ENCODE measurements at places on chromosomes 1 and 21. TPM values are rescaled to one million over a fixed set of nuclear protein-coding genes. Genes with fewer than 3 reads are reported as not detected.

Gene CLIC6
- 3.7 TPM for polyA plus RNA-seq

DNA sequence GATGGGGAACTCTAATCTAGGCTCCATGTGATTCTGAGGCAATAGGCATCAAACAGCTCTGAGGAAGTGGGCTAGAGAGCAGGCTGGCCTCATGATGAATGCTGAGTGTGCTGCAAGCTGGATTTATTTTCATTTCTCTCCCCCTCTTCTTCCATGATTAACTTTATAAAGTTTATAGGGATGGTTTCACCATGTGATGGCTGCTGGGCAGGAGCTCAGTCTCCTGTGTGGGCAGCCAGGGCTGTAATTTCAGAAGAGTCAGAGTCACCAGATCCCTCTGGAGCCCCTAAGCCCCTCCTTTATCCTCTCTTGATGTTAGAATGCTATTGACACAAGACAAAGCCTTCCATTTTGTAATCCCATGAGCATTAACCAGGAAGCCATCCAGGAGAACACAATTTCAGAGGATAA, 143.6 kb downstream of the CNIH3 start:
- no peak for DNase-seq

DNA sequence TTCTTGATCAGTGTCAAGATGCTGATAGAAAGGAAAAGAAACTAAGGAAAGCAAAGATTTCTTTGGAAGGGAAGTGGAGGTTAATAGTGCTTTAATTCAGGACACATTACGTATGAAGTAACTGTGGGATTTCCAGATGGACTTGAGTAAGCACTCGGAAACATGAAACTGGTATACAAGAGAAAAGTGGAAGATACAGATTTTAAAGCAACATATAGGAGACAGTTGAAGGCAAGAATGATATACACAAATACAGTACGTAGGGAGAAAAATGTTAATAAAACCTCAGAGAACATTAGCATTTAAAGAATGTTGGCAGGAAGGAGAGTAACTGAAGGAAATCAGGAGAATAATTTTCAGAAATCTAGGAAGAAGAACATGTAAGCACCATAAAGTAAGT, 730.9 kb upstream of the ADGRL2 start:
- no peak for DNase-seq

GRCh38 chr21:36509973-36510664, 30.2 kb upstream of the CLDN14 start:
- DNase-seq: peak; percentile 50

DNA sequence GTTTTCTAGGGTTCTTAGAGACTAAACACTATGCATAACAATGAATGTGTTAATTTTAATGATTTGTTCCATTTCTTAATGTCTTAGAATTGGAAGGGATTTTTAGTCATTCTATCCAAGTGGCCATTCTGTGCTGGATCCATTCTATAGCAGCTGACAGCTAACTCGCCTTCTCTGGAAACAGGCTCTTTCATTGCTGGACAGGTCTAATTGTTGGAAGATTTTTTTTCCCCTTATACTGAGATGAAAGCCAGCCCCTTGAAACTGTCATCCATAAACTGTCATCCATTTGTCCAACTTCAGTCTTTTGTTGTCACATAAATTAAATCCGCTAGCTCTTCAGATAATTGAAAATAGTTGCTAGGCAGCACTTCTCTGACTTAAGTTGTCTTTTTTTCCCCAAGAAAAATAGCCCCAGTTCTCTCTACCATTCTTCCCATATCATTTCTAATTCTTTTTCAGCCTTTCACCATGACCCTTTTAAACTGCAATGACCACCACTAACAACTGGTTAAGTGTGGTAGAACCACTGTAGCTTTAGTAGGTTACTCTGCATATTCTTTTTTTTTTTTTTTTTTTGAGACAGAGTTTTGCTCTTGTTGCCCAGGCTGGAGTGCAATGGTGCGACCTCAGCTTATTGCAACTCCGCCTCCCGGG, 19.7 kb downstream of the AK4 start:
- DNase-seq: no peak

GRCh38 chr21:19181604-19182140, 778.1 kb upstream of the TMPRSS15 start:
- no peak for DNase-seq

DNA sequence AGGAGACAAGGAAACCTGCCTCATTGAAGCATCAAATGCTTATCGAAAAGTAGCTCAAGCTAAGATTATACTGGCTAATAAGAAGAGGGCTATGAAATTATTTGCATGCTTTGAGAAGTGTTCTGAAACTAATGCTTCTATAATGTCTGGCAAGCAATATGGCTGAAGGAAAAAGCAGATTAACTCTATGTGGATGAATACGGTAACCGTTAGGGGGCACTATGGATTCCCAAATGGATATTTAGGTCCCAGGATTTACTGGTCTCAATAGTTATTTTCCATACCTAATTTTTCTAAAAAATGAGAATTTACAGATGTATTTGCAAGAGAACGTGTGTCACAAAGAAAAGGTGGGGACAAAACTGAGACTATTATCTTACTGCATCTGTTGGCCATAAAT, 34.6 kb upstream of the RRP15 start:
- DNase-seq: no peak

Gene PEX10
- polyA plus RNA-seq: 21.0 TPM

DNA sequence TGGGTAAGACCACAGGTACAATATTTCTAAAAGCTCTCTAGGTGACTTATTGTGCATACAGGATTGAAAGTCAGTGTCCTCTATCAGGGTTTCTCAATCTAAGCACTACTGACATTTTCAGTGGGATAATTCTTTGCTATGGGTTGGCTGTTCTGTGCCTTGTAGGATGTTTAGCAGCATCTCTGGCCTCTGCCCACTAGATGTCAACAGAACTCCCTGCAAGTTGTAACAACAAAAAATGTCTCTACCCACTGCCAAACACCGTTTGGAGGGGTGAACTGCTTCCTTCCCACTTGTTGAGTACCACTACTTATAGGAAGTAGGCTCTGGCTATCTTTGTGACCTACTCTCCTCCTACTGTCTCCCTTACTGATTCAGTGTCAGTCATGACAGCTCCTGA, 90.1 kb upstream of the ZRANB2 start:
- DNase-seq: no peak

GRCh38 chr1:67752306-67752705, 67.3 kb downstream of the GADD45A start:
- DNase-seq: no peak

- DNase-seq: no peak
Measured at GRCh38 chr1:972726-973458, 6.6 kb downstream of the PLEKHN1 start.

- peak; percentile 32 for DNase-seq
Measured at GRCh38 chr1:117067533-117068370, 7.6 kb downstream of the TTF2 start.

DNA sequence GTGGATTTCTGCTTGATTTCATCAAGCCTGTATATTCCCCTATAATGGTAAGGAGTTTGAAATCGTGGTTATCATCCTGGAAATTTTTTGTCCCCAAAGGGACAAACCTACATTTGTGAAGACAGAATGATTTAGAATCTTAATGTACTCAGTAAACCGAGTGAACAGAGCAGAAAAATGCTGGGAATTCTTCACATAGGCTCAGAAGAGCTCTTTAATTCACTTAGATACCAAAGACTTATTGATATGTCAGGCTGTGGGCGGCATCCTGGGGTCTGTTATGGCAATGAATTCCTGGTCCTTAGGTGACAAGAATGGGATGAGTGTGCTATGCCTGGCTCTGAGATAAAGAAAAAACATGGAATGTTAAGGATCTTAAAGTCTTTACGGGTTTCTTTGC, 74.9 kb downstream of the ROR1 start:
- DNase-seq: no peak

Gene TSACC
- polyA plus RNA-seq: 0.62 TPM

Gene CDK18
- 20.1 TPM for polyA plus RNA-seq

DNA sequence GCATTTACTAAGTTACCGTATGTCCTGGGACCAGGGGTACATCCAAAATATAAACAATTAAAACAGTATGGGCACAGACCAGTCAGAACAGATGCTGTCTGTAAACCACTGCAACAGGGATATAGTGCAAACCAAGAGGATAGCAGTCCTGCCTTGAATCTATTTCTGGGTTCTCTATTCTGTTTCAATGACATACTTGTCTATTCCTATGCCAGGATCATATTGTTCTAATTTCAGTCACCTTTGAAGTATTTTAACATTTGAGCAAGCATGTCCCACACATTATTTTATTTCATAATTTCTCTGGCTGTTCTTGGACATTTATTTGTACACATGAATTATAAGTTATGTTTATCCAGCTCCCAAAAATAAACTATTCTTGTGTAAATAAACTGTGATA, 28.2 kb upstream of the SYDE2 start:
- no peak for DNase-seq

DNA sequence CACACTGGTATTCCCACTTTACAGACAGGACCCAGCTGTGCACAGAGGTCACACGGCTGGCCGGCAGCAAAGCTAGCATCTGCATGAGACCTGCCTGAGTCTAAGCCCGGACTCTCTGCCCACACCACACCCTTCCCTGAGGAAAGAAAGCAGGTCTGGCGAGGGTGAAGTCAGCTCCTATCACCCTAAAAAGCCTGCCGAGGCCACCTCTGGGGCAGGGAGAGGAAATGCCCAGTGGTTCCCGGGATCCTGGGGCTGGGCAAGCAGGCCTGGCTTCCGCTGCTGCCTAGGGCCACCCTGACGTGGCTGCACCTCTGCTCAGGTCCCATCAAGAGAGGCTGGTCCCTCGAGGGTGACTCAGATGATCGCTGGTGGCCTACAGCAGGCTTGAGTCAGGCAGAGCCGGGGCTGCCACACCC, 42.2 kb downstream of the RAP1GAP start:
- no peak for DNase-seq

DNA sequence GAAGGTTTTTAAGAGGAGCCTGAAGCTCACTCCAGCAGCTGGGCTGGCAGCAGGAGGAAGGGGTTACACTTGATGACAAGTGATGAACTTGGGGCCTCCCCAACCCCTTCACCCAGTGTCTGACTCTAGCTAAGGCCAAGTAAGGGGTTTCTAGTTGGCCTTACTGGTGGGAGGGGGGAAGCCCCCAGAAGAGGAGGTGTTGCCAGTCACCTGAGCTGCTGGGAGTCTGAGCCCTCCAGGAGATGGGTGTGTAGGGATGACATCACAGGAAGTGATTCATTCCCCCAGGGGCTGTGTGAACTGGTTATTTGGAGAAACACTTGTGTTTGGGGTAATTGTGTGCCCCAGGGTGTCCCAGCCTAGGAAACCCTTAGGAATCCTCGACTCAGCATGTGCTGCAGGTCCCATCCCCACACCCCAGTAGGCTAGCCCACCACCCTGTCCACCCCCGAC, 3.1 kb downstream of the PADI1 start:
- DNase-seq: no peak

DNA sequence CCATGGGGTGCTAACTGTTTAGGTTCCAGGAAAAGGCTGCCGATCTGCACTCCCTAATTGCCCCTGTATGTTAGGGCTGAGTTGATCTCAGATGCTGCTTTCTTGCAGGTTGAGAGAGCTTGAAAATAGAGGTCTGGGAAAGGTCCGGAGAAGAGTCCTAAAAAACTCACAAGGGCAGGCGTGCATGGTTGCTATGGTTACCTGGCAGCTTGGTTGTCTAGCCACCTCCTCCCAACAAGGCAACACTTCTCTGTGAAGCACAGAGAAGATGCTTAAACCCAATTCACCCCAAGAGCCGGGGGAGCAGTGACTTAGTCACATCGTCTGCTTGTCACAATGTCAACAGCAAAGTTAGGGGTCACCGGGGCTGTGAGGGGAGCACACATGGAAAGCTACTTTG, 31.0 kb upstream of the LRRC52 start:
- no peak for DNase-seq

Gene ICOSLG
- 14.0 TPM for polyA plus RNA-seq

DNA sequence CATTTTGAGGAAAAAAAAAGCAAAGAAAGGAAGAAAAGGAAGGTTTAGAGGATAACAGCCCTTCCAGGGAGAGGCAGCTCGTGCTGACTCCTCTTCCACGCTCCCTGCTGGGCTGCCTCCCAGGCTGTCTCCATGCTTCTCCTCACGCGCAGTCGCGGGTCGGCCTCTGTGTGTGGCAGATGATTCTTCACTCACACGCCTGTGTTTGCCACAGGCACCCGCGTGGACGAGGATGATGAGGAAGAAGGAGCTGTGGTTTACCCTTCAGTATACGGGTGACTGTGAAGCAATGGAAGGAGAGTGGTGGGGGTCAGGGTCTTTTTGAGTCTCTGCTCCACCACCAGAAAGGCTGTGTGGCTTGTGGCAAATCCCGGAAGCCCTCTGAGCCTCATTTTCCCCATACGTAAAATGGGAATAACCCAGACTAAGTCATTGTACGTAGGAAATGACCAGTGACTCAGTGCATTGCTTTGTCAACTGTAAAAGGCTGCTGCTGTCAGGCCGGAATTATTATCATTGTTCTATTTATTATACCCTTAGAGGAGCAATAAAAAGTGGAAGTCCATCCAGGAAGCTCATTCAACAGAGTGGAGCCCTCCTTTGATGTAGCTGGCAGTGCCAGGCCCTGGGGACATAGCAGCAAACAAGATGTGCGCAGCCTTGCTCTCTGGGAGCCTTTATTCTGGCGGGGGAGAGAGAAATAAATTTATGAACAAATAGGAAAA, 11.9 kb upstream of the SH2D2A start:
- DNase-seq: no peak

DNA sequence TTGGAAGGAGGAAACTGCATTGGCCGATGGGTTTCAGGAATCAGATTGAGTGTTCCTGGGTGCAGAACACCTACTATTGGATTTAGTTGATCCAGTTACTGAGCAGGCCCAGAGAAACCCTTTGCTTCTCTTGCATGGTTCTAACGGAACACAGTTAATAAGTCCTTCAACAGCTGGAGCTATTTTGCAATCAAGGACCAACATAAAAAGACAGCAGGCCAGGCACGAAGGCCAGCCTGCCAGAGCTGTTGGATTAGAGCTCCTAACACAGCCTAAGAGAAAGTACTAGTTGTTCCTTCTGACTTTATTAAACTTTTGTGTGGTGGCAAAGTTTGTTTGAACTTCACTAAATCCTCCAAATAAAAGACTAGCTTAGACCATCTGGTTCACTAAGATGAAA, 148.0 kb upstream of the LMO4 start:
- DNase-seq: no peak

- DNase-seq: no peak
Measured at GRCh38 chr1:65069011-65069565, 78.9 kb upstream of the AK4 start.

DNA sequence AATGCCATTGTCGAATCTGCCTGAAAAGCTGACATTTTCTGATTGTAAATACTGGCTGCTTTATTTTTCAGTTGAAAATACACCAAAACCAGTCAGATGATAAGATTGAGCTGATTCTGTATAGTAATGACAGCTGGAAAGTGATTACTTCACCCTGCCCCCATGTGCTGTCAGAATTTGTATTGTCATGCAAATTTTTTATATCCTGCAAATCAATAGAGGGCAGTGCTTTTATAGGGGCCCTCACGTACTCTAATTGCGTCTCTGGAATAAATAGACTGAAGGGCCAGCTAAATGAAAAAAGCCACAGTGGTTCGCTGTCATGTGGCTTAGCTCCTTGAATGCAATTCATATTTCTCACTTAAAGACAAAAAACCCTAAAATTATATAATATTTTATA, 208.6 kb downstream of the LHX8 start:
- DNase-seq: no peak

- DNase-seq: no peak
Measured at GRCh38 chr1:66557157-66557556, 23.2 kb downstream of the SGIP1 start.
